ENCODE measurements at places on chromosomes 4 and X. TPM values are rescaled to one million over a fixed set of nuclear protein-coding genes. Genes with fewer than 3 reads are reported as not detected.

GRCh38 chr4:150236626-150237025 is 158.4 kb downstream of the DCLK2 start:
- DNase-seq, result no peak

GRCh38 chr4:15926486-15926885 is 12.1 kb downstream of the FGFBP1 start:
- no peak for DNase-seq

DNA sequence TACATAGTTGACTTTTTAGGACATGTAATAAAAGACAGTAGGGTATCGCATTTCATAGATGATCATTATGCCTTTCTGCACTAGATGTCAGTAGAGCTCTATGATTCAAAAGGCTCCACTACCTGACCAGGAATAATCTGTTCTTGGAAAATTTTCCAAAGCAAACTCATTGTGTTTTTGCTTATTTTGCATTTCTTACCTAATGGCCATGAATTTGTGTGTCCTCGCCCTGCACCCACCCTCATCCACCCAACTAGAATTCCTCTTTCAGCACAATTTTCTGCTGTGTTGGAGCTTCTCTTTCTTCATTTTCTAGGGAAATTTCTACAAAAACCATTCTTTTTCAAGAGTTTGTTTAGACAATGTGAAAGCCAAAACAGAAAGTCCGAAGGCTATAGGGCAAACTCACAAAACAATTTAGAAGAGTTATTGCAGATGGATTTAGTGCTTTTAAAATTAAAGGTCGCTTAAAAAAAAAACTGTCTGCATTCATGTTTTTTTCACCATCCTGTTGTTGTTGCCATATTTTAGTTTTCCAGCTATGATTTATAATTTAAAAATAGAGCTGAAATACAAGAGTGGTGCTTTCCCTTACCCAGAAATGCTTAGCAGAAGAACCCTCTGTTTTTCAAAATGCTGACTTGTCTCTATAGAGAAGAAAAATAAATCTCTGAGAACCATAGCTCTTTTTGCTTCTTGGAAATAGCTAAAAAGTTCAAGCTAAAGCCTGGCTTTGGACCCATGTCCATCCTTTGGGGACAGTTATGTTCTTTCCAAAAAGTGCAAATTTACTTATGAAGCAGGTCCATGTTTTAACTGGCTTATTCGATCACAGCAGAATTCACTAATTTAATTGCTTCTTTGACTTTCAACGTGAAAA is 183.7 kb downstream of the SPATA18 start:
- no peak for DNase-seq

DNA sequence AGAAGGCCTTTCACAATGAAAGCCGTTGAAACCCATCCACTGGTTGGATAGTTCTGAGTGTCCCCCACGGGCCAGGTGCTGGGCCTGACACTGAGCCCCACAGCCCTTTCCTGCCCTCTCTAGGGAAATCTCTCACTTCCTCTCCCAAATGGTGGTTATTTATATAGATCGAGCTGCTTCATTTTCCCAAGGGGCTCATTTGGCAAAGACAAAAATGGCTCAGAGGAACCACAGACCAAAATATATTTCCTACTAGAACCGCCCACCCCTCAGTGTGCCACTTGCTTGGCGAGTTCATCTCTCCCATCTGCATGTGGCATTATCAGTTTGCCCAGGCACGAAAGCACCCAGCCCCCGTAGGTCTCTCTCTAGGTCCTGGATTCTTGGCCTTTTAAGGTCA is 53.3 kb upstream of the STIM2 start:
- no peak for DNase-seq

TSPAN6 gene
- total RNA-seq, result 0.93 TPM

DNA sequence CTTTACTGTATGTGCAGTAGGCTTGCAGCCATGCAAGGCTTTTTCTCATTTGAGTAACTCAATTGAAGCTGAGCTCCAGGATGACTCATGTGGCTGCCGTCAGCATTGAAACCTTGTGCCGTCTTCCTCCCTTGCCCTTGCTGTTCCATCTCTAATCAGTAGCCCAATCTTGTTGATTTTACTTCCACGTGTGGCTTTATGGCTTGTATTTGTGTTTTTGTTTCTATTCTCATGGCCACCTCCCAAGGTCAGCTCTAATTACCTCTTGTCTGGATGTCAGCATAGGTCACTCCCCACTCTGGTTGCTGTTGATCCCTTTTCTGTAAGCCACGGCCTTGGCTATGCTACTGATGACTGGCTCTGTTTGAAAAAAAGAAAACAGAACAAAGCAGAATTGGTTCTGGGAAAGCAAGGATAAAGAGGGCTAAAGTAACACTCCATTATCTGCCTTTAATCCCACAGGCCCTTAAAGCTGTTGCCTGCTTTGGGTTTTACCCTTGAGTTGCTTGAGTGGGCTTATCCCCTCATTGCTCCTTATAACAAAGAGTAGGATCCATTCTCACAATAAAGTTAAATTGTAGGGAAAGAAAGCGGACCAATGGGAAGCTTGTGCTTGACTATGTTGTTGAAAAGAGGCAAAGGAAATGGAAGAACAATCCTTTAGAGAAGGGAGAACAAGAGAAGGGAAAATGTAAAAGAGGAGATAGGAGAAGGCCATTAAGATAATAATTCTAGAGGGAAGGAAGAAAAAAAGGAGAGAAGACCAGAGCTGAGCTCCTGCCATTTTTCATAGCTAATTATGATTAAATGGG is 173.9 kb upstream of the PGRMC2 start:
- DNase-seq, result no peak

- no peak for DNase-seq
These were observed 16.4 kb downstream of the PSAPL1 start for GRCh38 chr4:7418131-7418943.

- DNase-seq, result no peak
These were observed 24.4 kb upstream of the PDE6B start for GRCh38 chr4:600850-601515.

DNA sequence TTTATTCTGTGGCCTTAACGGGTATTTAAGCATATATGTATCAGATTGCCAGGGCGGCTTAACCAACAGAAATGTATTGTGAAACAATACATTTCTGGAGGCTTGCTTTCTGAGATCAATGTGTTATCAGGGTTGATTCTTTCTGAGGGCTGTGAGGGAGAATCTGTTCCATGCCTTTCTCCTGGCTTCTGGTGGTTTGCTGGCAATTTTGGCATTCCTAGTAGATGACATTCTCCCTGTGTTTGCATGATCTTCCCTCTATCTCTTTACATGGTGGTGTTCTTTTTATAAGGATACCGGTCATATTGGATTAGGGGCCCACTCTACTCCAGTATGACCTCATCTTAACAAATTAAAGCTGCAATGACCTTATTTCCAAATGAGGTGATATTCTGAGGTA is 16.9 kb upstream of the CEP135 start:
- DNase-seq, result no peak

DNA sequence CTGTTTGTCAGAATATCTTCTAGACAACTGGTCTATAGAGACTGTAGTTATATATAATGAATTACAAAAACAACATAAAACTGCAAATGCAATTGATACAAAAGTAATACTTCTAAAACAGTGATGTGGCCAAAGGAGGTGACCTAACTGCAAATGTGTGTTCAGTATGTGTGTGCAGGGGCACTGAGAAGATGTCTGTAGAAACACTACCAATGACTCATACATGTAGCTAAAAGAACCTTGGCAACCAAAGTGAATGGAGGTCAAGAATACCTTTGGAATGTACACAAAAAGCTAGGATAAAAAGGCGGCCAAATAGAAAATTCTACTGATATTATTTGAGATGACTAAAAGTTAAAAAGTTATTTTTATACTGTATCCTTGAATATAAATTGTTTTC is 261.8 kb downstream of the CAMK2D start:
- DNase-seq, result no peak

DNA sequence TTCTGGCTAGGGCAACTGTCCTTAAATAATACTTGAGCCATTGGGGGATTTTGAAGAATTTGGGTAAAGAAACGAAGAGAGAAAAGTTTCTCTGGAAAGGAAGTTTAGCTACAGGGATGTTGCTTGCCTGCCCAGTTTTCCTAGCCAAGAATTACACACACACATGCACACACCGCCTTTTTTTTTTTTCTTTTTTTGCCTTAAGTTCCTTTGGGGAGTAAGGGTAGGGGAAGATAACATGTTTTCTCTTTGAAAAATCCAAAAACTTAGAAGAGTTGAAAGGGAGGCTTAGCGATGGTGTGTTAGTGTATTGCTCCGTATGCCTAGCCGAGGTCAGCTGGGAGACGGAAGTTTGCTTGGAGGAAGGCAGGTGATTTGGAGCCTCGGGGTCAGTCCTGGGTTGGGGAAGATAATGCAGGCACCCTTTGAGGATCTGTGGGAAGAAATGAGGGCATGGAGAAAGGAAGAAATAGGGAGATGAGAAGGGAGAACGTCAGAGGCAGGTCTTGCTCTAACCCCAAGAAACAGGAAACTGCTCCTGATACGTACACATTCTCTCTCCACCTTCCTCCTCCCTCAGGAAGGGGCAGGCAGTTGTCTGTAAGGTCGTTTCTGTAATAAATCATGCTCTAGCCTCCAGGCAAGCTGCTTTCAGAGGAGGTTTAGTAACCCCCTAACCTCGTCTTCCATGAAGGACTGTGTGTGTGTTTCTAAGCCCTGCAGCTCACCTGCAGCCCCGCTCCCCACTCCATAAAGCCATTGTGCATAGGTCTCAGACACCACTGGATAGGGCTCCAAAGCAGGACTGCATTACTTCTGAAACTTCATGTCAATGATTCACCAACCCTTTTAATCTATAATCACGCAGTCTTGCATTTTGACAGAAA is 10.5 kb downstream of the KLF3 start:
- DNase-seq, result no peak

TLR10 gene
- 0.20 TPM for total RNA-seq

GRCh38 chr4:125519371-125520146 is 204.8 kb downstream of the FAT4 start:
- no peak for DNase-seq

FHIP1A gene
- 3.2 TPM for total RNA-seq

DNA sequence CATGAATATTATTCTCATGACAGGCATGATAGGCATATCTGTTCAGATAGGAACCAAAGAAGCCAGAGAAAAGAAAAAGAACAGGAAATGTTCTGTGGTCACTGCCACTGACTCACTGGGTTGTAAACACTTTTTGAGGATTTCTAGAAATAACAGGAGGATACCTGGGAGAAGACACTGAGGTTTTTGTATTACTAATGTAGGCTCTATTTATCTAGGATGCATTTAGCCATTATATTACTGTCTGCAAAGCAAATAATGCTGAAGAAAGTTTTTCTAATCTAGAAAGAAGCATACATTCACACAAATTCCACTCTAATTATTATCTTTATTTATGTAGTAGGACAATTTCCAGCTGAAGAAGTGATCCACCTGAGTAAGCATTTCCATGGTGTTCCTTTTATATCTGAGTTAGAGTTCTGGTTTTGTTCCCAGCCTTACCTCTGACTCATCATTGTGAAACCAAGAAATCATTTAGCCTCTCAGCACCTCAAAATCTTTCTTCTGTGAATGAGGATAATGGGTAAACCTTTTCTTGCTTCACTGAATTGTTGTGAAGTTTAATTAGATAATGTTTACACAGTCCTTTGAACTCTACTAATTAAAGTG is 40.2 kb upstream of the EPGN start:
- no peak for DNase-seq

DNA sequence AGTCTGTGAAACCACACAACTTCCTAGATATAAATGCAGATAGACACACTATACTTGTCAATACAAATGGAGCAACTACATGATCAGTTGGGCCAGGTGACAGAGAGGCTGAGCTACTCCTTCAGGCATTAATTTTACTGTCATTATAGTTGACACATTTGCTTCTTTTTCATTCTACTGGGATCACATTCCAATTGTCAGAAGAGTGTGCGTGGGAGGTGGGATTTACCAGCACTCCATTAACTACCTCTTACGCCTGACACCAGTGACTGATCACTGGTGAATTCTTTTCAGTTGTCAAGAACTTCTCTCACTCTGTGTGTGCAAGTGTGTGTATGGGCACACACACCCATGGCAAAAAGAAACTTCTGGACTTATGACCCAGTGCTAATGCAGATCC is 94.2 kb upstream of the DIAPH2 start:
- no peak for DNase-seq

GYG2 gene
- total RNA-seq, result not detected

DNA sequence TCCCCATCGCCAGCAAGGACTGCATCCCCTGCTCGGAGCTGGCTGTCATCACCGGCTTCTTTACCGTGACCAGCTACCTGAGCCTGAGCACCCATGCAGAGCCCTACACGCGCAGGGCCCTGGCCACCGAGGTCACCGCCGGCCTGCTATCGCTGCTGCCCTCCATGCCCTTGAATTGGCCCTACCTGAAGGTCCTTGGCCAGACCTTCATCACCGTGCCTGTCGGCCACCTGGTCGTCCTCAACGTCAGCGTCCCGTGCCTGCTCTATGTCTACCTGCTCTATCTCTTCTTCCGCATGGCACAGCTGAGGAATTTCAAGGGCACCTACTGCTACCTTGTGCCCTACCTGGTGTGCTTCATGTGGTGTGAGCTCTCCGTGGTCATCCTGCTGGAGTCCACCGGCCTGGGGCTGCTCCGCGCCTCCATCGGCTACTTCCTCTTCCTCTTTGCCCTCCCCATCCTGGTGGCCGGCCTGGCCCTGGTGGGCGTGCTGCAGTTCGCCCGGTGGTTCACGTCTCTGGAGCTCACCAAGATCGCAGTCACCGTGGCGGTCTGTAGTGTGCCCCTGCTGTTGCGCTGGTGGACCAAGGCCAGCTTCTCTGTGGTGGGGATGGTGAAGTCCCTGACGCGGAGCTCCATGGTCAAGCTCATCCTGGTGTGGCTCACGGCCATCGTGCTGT is 31.5 kb downstream of the WFS1 start:
- DNase-seq, result no peak

DNA sequence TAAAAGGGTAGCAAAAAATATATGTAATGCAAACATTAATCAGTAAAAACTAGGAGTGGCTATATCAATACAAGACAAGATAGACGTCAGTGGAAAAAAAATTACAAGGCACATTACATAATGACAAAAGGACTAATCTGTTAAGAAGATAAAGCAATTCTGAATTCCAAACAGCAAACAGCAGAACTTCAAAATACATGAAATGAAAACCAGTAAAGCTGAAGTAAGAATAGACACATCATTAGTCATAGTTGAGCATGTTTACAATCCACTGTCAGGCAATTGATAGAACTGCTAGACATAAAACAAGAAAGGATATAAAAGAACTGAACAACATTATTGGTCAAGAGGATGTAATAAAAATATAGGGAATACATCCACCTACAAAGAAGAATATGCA is 12.2 kb downstream of the SULT1B1 start:
- no peak for DNase-seq

RTL5 gene
- total RNA-seq, result 8.4 TPM

- no peak for DNase-seq
These were observed 880.6 kb upstream of the FRG1 start for GRCh38 chr4:189060104-189060503.

DNA sequence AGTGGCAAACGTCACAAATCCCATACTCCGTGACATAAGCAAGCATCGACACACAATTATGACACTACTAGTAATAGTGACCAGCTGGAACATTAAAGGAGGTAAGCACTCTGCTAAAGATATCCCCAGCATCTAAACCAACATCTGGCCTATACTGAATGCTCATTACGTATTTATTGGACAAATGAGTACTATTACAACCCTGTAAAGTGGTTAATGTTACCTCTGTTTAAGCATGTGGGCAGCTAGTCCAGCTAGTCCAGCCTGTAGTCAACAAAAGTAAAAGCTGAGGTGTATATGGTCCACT is 419 bp upstream of the RPGR start:
- no peak for DNase-seq

NAA11 gene
- not detected for total RNA-seq

NSUN7 gene
- total RNA-seq, result not detected

Data from CD4-positive, alpha-beta memory T cell (primary cell).